ENCODE measurements at places on chromosomes 6 and 20.

- DNase-seq = no peak
Measured at GRCh38 chr20:41029150-41029901, 704 bp downstream of the TOP1 start.

DNA sequence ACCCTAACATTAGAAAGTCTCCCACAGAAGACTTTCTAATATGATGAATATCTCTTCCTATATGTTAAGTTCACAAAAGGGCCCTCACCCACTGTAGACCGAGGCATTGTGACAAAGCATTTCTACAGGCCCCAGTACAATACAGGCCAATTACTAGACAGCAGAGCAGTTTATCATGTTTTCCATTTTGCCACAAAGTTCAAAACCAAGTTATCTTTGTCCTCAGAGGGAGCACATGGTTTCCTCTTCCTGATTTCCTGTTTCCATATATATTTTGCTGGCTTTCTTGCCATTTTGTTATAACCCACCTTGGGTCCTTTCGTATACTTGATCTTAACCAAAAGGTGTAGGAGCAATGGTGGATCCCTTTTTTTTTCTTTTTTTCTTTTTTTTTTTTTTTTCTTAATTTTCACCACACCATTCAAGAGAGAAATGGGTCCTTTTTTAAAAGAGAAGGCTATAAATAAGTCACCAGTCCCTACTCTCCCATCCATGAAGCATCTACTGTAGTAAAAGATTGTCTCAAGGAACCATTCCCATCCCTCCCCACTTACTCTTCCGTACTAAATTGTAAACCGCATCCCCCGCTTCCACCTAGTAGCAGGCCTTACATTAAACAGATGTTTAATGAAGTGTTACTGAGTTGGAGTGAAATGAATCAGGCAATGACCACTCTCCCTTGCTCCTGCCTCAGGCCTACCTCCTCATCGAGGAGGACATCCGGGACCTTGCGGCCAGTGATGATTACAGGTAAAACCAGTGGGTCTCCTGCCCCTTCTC lies 2.1 kb upstream of the UBE2C start:
- DNase-seq = no peak

GRCh38 chr6:36977470-36977941 lies 8.5 kb downstream of the MTCH1 start:
- DNase-seq = no peak

DNA sequence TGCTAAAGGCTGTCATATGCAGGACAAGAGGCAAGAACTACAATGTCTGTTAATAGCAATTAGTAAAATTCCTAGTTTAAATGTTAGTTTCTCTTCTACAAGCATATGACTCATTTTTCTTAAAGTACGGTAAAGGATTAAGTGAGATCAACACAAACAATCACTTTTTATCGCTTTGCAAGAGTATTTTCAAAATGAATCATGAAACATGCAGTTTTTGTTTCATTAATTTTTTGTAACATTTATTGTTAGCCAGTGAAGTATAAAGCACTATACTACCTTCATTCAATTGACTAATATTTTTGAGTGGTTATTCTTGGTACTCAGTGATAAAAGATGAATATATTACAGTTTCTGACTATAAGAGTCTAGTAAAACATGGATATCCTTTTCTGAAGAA lies 138.6 kb downstream of the AHI1 start:
- no peak for DNase-seq

DNA sequence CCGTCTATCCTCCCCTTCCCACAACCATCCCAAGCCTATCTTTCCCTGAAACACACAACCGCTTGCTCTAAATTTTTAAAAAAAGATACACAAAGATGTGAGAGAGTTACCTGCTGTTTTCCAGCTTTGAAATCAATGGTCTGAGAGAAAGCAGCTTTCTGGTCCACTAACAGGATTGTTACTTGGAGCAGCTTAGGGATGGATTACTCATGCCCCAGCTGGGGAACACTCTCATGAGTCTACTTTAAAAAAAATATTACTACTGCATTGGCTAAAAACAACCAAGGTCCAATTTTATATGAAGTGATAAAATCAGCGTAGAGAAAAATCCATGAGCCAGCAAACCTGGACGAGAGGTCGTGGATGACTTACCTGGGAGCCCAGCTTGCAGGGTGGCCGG lies 29.6 kb upstream of the FOXC1 start:
- DNase-seq = no peak

DNA sequence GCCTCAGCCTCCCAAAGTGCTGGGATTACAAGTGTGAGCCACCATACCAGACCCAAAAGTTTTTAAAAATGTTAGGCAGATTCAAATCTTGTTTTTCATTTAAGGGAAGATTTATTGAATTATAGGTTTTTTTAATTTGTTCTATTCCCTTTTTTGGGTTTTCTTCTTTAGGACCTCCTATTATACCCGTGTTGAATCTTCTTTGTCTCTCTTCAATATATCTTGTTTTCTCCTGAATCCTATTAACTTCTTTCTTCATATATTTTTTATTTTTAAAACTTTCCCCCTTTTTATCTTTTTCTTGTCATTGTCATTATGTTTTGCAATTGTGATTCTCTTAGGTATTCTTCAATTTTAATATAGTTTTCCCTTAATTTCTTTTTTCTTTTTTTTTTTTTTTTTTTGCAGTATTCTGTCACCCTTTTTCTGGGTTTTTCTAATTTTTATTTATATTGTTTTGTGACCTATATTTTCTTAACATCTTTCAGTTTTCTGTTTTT lies 45.9 kb upstream of the NOP56 start:
- no peak for DNase-seq

- no peak for DNase-seq
Measured at GRCh38 chr6:105810105-105810921, 275.8 kb upstream of the PRDM1 start.

GRCh38 chr6:41425511-41425910 lies 90.1 kb downstream of the NCR2 start:
- DNase-seq = no peak

DNA sequence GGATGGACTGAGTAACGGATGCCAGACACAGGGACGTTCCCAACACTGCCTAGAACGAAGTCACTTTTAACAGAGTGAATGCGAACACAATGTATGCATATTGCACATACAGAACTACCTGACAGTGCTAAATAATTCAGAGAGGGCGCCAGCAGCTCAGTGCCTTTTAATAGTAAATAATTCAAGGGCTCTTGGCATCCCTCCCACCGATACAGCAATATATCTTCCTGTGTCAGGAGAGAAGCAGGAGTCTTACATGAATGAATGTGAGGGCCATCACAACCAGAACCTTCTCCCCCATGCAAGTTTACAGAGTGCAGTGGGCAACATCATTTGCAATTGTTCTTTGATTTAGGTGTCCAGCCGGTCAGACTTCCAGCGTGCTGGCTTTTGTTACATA lies 88.4 kb upstream of the KCNG1 start:
- DNase-seq = no peak

All from stimulated activated CD8-positive, alpha-beta memory T cell treated with anti-CD3 and anti-CD28 coated beads, Interleukin-2, amount 100 ng/mL, for 1 hour (primary cell).